ENCODE measurements at places on chromosomes 4 and X. TPM values are rescaled to one million over a fixed set of nuclear protein-coding genes. Genes with fewer than 3 reads are reported as not detected.
A peak's percentile ranks its signal among the peaks of the same experiment; 100 is the strongest.

WDR1 gene
- 517 TPM for total RNA-seq

DNA sequence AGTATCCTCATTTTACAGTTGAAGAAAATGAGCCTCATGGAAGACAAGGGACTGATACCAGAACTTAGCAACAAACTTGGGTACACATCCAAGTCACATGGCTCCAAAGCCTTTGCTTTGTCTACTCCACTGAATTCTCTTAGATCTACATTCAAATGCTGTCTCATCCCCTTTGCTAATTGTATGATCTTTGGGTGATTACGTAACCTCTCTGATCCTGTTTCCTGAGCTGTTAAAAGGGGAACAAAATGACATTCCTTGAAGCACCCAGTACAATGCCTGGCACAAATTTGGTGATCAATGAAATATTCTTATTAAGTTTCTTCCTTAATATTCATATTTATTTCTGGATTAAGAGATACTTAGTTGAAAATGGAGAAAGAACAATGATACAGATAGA lies 5.9 kb upstream of the HPGD start:
- no peak for DNase-seq

- no peak for DNase-seq
Observed at GRCh38 chr4:70718811-70719604, 2.8 kb upstream of the RUFY3 start.

EFNB1 gene
- total RNA-seq: 8.8 TPM

DNA sequence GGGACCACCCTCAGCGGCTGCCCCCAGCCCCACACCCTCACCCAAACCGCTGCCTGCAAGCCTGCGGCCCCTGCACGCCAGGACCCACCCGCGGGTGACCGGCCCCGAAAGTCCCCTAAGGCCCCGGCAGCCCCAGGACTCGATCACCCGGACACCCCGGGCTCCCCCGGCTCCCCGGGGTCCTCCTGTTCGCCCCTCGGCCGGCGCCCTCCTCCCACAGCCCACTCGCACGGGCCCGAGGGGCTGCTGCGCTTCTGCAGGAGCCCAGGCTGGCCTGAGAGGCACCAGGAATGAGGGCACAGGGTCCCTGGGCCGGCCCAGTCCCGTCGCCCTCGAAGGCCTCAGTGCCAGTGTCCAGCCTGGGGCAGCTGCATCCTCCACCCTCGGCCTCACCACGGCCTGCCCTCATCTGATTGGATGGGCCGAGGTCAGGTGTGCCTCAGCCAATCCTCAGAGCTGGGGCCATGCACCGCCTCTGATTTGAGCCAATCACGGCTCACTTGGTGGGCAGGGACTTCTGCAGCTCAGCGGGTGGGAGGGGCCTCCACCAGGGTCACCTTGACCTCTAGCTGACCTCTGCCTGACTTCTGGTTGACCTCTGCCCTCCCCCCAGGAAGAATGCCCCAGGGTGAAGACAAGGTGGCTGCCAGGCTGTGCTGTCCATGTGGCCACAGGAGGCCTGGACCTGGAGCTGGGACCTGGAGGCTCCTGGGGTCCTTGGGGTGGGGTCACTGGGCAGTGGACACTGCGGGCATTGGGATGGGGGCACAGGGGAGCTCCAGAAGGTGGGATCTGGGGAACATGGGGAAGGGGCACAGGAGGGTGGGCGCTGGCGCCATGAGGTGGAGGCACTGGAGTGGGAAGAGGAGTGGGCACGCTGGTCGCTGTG lies 97.6 kb upstream of the NKX1-1 start:
- peak; percentile 10 for DNase-seq

DNA sequence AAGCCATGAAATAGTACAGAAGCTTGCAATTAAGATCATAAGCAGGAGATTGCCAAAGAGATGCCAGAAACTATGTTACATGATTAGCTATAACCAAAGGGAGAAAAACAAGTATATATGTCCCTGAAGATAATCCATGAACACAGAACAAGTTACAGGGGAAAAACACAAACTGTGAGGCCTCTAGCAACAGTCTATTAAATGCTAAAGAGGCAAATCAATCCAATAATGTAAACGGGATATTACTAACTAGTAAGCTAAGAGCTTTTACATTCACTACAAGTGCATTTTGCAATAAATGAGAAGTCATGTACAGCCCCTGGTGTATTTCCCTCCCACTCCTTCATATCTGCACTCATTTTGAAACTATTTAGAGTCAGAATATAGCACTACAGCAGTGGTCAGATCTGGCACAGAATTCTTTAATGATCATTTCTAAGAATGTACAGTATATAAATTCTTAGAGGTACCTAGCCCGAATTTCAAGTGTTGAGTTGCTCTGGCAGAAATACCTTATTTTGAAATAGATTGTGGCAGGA lies 449.8 kb upstream of the SMIM31 start:
- no peak for DNase-seq
